Activated T-cell treated with anti-CD3 and anti-CD28 coated beads, Interleukin-2, amount 50 U/mL, for 72 hours (primary cell): ENCODE measurements at places on chromosomes 7 and 10.

DNA sequence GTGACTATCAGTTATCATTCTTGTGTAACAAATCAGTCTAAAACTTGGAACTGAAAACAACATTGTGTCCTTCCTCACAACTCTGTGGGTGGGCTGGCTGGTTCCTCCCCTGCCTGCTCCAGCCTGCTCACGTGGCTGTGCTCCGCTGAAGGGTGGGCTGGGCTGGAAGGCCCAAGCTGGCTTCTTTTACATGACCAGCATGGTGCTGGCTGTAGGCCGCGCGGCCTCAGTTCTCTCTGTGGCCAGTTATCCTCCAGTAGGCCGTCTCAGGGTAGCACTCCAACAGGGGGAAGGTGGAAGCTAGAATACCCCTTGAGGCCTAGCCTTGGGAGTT lies 11.3 kb downstream of the ADAMTS14 start:
- no peak for DNase-seq

GRCh38 chr7:13949445-13949844 lies 40.0 kb downstream of the ETV1 start:
- no peak for DNase-seq

GRCh38 chr10:58373442-58373827 lies 11.8 kb upstream of the TFAM start:
- no peak for DNase-seq

- no peak for DNase-seq
Observed at GRCh38 chr7:79459381-79459780, 5.9 kb upstream of the MAGI2 start.

GRCh38 chr10:71075086-71075758 lies 137.1 kb upstream of the UNC5B start:
- DNase-seq = no peak

- DNase-seq = no peak
Observed at GRCh38 chr10:115992236-115992986, 280.6 kb downstream of the GFRA1 start.

DNA sequence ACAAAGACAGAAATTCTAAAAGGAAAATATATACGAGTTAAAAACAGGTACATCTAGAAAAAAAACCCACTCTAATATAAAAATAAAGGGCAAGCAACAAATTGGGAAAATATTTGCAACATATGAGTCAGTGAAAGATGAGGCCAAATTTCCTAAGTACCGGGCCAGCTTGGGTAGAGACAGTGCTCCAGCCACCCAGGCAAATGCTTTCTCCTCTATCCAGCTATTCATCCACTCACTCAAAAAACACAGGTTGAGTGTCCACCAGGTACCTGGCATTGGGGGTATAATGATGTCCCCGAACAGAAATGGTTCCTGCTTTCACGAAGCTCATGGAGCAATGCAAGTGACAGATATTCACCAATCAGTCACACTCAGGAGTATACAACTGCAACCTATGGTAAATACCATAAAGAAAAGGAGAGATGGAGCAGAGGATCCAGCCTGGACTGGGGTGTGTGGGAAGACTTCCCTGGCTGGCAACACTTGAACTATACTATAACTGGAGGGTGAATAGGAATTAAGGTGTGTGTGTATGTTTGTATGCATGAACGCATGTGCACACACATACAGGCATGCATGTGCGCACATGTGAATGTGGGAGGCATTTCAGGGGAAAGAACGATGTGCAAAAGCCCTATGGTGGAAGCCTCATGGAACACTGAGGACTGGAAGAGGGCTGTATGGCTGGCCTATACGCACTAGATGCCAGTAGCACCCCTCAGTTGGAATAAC lies 2.3 kb downstream of the ARHGAP22 start:
- no peak for DNase-seq
